ENCODE measurements at places on chromosomes 13 and 19. TPM values are rescaled to one million over a fixed set of nuclear protein-coding genes. Genes with fewer than 3 reads are reported as not detected.
A peak's percentile ranks its signal among the peaks of the same experiment; 100 is the strongest.

- no peak for DNase-seq
These were observed 13.3 kb downstream of the VSTM2B start for GRCh38 chr19:29539131-29539530.

DNA sequence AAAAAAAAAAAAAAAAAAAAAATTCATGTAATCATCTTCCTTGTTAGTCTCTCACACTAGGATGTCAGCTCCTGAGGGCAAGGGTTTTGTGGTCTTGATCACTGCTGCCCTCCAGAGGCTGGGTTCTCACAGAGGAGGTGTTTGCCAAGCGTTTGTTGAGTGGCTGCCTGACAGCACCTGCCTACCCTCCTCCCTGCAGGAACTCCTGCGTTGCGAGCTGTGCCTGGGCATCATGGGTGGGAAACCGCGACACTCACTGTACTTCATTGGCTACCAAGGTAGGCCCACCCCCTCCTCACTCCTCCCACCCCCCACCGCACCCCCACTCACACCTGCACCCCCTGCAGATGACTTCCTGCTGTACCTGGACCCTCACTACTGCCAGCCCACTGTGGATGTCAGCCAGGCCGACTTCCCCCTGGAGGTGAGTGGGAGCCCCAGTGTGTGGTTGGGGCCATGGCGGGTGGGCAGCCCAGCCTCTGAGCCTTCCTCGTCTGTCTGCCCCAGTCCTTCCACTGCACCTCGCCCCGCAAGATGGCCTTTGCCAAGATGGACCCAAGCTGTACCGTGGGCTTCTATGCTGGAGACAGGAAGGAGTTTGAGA lies 8.1 kb downstream of the ATG4D start:
- DNase-seq: peak; percentile 62

DNA sequence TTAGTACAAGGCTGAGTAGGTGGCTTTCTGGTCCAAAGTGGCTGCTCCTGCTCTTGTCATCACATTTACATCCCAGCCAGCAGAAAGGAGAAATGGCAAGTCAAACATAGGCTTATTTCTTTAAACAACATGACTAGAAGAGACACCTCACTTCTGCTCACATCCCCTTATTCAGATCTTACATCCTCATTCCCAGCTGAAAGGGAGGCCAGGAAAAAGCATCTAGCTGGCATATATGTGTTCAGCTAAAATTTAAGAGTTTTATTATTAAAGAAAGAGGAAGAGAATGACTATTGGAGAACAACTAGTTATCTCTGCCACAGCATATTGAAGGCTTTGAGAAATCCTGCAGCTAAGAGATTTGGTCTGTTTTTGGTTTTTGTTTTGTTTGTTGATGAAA lies 34.1 kb downstream of the RGCC start:
- DNase-seq: no peak

- DNase-seq: no peak
These were observed 4.9 kb upstream of the TEX26 start for GRCh38 chr13:30927595-30927994.

GRCh38 chr19:46950526-46951170 lies 69.0 kb upstream of the NPAS1 start:
- no peak for DNase-seq

GRCh38 chr13:29472332-29472961 lies 123.0 kb downstream of the SLC7A1 start:
- peak; percentile 69 for DNase-seq

DNA sequence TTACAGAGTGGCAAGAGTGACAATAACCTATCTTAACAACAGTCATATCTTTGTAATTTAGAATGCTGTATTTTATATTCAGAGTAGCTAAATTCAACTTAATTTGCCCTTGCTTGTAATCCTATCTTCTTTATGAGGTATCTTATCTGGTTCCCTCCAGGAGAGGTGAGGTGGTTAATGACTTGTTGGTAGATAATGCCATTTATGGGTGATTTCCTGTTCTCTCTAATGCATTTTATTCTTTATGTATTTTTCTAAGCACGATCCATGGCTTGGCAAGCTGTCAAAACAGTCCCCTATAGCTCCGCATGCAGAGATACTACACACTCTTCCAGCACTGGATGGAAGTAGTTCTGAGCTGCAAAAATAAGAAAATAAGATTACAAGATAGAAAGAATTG lies 267.9 kb downstream of the LMO7 start:
- no peak for DNase-seq

DNA sequence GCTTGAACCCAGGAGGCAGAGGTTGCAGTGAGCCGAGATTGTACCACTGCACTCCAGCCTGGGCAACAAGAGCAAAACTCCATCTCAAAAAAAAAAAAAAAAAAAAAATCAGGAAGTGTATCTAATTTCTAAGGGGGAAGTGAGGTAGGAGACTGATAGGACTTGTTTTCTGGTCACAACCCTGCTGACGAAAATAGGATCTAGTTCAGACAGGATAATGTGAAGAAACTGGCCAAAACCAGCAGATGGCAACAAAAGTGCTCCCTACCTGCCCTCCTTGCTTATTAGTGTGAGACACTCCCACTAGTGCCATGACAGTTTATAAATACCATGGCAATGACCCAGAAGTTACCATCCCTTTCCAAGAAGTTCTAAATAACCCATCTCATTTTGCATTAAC lies 36.0 kb upstream of the KPNA3 start:
- no peak for DNase-seq

- no peak for DNase-seq
These were observed 6.1 kb upstream of the UQCR11 start for GRCh38 chr19:1611353-1611752.

GRCh38 chr13:98576963-98577835 lies at the start of gene STK24:
TSS of gene STK24 (minus strand) at chr13:98577107. CDS start at chr13:98576786, 321 bp downstream.
- DNase-seq: peak; percentile 63

GRCh38 chr13:30743319-30744055 lies 8.1 kb downstream of the ALOX5AP start:
- no peak for DNase-seq

DNA sequence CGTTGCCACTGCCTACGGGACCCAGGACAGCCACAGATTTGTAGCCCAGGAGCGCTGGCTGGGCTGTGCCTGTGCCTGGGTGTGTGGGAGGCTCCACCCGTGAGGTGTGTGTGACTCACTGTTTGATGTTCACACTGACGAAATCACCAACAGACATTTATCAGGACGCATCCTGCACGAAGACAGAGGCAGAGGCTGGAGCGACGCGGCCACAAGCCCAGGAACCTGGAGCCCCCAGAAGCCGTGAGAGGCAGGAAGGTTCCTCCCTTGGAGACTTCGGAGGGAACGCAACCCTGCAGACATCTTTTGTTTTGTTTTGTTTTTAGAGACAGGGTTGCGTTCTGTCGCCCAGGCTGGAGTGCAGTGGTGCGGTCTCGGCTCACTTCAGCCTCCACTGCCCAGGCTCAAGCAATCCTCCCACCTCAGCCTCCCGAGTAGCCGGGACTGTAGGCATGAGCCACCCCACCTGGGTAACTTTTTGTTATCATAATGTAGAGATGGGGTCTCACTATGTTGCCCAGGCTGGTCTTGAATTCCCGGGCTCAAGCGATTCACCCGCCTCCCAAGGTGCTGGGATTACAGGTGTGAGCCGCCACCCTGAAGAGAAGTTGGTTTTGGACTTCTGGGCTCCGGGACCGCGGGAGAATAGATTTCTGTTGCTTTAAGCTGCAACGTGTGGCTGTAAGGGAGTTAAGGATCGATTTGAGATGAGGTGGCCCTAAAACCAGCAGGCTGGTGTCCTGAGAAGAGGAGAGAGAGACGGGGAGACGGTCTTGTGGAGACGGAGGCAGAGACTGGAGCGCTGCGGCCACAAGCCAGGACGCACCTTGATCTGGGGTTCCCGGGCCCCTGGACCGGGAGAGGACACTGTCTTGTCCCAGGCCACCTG lies 24.9 kb upstream of the WDR18 start:
- DNase-seq: no peak

DNA sequence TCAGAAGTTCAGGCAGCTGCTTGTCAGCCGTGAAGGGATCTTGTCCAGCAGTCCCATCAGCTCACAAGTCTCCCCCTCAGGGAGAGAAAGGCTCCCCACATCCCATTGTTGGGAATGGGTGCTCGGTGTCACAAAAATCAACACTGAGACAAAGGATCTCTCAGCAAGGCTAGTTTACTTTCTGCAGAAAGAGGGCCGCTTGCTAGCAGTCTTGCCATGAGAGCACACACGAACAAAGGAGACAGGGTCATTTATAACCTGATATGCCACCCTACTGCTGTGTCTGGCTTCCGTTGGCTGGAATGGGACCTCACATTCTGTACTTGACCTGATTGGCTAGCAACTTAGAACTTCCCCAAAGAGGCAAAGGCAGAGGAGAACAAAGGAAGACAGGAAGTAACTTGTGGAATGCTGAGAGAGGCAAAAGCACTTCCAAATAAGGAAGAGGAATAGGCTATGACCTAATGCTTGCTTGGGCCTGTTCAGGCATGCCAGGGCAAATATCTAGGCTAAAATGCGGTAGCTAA lies 8.7 kb upstream of the IGFL3 start:
- DNase-seq: no peak

DNA sequence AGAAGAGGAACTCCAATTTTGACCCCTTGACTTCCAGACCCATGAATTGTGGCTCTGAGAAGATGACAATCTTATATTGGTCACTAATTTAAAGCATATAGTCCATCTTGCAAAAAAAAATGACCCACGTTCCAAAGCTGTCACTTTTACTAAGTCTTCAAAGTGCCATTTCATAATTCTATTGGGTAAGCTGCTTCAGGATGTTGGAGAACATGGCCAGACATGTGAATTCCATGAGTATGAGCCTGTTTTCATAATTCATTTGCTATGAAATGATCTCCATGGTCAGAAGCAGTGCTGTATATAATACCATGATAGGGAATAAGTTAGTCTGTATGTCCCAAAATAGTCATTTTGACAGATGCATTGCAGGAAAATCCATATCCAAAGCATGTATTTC lies 1787.3 kb downstream of the SLITRK5 start:
- DNase-seq: no peak

CCNA1 gene
- 0.47 TPM for total RNA-seq

DOCK6 gene
- 0.13 TPM for total RNA-seq

ZNF560 gene
- 0.40 TPM for total RNA-seq
